ENCODE measurements at places on chromosomes 5 and 9.

GRCh38 chr9:90331826-90332575 is 310.6 kb downstream of the DIRAS2 start:
- ATAC-seq = no peak

DNA sequence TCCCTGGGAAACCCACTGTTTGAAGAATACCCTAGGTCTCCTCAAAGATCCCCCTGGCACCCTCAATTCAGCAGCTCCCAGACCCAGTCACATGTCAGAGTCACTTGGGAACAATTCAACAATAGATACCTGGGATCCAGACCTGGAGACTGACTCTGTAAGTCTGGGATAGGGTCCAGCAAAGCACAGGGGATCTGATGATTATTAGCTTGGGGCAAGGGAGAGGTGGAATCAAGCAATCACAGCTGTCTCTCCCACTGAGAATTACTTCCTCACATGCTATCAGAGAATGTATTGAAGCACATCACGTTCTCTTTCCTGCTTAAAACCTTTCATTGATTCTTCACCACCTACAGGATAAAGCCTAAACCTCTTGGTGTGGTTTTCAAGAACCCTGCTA is 5.9 kb downstream of the FAM193B start:
- no peak for ATAC-seq

DNA sequence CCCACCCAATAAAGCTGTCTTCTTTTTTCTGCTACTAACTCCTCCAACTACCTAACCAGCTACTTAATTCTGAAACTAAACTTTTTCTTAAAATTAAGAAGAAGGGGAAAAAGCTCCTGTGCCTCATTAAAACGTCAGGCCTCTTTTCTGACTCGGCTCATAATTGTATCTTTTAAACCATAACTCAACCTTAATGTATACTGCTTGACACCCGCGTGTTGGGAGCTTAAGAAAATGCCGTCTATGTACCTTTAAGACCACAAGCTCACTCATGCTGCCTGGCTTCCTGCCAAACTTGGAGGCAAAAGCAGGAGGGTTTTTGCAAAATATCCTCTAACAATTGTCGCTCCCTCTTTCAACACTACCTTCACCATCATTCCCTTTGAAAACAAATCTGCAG is 5.0 kb downstream of the EBF1 start:
- no peak for ATAC-seq

- no peak for ATAC-seq
Observed at GRCh38 chr5:82551192-82551591, 273.0 kb upstream of the RPS23 start.

- no peak for ATAC-seq
Observed at GRCh38 chr9:99663297-99663696, 158.4 kb upstream of the NR4A3 start.

Data from esophagus mucosa (tissue), 1 donor.